Hair follicular keratinocyte (primary cell): ENCODE measurements at places on chromosomes 1 and 21. TPM values are rescaled to one million over a fixed set of nuclear protein-coding genes. Genes with fewer than 3 reads are reported as not detected.

ALDH4A1 gene
- total RNA-seq = 60.6 and 81.0 TPM in 2 replicates

RGS8 gene
- not detected in 2 replicates for total RNA-seq

HORMAD1 gene
- total RNA-seq = not detected in 2 replicates

TMEM82 gene
- not detected in 2 replicates for total RNA-seq

SELE gene
- not detected in 2 replicates for total RNA-seq

SELP gene
- not detected in 2 replicates for total RNA-seq

CYP4A11 gene
- not detected in 2 replicates for total RNA-seq

SYDE2 gene
- 2.2 and 3.6 TPM in 2 replicates for total RNA-seq

ESPN gene
- 0.84 and 4.3 TPM in 2 replicates for total RNA-seq

RAB42 gene
- total RNA-seq = 0.87 and 1.5 TPM in 2 replicates

FCER1G gene
- total RNA-seq = 0.70 TPM in 1 of 2 replicates, not detected in the other

FAM167B gene
- not detected in 2 replicates for total RNA-seq

CRNN gene
- total RNA-seq = not detected in 2 replicates

KIAA0319L gene
- total RNA-seq = 20.0 and 32.1 TPM in 2 replicates
